ENCODE measurements at places on chromosomes 3 and 15.

GRCh38 chr3:44076221-44076829 is 165.4 kb upstream of the TOPAZ1 start:
- DNase-seq = peak; percentile 13

- DNase-seq = no peak
Measured at GRCh38 chr15:43930079-43930478, 103.3 kb downstream of the WDR76 start.

DNA sequence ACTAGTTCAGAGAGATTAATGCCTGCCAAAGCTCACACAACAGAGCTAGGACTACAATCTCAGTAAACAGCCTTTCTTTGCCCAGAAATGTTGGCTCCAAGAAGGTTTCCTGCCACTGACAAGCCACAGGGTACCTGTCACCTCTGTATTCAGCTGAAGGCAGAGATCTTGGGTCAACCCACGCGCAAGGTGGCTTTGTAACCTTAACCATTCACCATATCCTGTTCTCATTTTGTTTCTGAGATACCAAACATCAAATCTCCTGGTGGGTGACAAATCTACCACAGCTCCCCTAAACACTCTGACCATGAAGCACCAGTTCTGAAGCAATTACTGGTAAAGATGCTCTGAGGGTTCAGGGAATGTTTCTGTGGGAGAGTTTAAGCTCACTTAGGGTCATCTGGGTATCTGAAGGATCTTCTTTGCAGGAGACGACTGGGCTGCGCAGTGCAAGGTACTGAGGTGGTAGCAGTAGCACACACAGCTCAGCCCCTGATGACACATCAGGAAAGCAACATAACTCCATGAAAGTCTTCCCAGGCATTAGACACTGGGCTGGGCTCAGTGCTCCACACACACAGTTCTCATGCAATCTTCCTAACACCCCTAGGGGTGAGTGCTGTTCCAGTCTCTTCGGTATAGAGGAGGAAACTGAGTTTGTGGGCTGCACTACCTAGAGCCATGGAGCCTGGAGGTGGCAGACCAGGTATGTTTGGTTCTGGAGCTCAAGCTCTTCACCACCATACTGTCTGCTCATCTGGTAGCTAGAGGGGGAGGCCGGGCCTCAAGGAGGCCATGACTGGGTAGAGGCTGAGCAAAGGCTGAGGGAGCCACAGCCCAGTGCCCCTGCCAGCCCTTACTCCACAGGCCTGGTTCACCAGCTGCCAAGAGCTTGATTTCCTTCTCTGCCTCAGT is 7.7 kb downstream of the CXCR6 start:
- no peak for DNase-seq

DNA sequence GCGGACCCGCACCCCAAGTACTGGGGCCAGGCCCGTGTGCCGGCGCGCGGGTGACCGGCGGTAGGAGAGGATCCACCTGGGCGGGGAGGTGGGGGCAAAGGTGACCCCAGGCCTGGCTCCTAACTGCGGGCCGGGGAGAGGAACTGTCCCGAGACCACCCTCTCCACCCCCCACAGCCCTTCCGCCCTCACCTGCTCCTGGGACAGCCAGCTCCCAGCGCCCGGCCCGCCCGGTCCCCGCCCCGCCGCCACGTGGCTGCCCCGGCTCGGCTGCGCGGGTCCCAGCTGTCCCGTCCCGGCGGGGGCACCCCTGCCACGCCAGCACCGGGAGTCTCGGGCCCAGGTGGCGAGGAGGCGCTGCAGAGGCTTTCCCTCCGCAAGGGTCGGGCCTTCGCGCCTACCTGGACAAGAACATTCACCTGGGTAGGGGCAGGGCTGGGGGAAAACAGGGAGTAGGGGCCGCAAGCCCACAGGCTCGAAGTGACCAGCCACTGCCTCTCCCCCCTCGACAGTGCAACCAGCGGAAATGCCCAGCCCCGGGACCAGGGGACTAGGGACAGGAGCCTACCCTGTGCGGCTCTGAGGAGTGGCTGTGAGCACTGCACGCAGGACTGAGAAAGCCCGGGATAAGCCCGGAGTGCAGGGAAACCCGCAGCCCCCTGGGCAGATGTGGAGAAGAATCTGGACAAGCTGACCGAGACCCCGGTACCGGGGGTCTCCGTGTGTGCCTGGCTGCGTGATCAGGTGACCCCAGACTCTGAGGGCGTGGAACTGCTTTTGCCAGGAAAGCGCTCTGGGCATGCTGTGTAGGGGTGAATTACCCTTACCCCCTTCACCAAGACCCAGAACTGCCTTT is at the start of gene SLC12A8:
TSS of gene SLC12A8 (minus strand) at position 240 of the 855 bp plus-strand sequence. CDS start 1,399 bp downstream, outside the sequence.
- peak; percentile 24 for DNase-seq

DNA sequence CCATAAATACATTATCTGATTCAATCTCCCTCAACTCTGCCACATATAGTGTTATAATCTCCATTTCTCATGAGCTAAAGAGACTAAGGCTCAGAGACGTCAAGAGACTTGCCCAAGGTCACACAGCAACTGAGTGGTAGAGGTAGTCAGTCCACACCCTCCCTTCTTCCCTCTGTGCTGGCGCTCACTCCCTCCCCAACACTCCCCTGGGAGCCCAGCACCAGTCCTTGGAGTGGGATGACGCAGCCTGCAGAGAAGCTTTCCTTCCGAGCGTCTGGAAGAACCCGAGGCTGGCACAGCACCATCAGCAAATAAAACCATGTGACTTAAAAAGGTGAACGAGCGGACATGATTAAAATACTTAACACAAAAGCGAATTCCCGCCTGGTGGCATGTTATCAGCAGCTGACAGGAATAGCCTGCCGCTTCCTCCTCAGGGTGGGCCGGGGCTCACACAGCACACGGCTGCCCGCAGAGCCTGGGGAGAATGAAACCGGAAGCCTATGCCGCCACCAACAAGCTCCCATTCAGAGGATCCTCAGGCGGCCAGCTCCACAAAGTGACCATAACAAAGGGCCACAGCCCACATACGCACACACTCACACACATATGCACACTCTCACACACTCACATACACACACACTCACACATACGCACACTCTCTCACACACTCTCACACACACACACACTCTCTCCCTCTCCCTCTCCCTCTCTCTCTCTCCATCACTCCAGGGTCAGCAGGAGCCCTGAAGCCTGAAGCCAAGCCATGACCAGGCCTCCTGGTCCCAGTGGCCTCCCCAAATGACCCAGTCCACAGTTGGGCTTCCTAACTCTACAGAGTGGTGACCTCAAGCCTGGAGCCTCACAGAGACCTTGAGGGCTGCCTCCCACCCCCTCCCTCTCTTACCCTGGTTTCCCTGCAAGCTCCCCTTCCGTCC is 120.5 kb downstream of the XXYLT1 start:
- peak; percentile 85 for DNase-seq

DNA sequence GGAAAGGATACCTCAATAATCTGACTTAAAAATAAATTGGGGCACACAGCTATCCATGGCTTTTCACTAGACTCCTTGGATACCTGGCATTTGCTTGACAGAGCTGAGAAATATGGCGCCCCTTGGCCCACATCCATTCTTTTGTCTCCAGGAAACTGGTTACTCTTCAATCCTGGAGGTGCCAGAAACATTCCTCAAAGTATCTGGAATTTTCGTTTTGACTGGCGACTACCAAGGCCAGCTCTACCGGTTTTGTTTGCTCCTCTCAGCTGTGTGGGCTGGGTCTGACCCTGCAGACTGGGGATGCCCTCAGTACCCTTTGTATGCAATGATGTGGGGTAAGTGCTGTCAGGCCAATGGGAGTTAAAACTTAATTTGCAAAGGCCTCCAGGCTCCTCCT is 27.0 kb downstream of the KATNBL1 start:
- DNase-seq = no peak

DNA sequence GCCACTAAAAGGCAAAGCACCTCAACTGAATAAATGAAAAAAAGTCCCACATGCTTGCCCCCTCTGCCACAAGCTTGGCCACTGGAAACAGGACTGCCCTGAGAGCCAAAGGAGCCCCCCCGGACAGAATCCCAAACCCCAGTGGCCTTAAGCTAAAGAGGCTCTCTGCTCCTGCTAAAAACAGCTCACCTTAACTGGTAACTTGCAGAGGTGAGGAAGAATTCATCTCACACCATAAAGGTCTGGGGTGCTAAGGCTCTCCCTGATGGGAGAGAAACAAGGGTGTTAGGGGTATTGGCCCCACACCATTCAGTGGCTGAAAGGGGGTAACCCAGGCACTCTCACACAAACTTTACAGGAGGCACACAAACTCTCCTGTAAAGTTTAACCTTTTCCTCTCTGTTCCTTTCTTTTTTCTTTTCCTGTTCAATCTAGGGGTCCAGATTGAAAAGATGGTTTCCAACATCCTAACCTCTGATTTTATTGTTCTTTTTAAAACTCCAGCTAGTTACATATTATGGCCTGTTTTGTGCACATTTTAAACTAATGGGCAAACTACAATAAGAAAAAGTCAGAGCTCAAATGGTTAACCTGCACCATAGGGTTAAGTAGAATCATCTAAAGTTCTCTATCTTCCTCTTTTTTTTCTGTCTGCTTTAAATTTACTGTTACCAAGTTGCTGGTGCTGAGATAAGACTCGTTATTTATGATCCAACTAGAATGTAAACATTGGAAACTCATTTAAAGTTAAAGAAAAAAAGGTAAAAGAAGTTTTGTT is 19.9 kb downstream of the TRANK1 start:
- DNase-seq = no peak

GRCh38 chr3:42906070-42906847 is at the start of gene ZNF662:
TSS of gene ZNF662 (plus strand) at chr3:42906142. CDS start at chr3:42908115, 1,973 bp downstream.
- no peak for DNase-seq

GRCh38 chr3:109355625-109356441 is 18.5 kb upstream of the DPPA4 start:
- no peak for DNase-seq

GRCh38 chr15:101243420-101243819 is 8.4 kb downstream of the CHSY1 start:
- DNase-seq = no peak

DNA sequence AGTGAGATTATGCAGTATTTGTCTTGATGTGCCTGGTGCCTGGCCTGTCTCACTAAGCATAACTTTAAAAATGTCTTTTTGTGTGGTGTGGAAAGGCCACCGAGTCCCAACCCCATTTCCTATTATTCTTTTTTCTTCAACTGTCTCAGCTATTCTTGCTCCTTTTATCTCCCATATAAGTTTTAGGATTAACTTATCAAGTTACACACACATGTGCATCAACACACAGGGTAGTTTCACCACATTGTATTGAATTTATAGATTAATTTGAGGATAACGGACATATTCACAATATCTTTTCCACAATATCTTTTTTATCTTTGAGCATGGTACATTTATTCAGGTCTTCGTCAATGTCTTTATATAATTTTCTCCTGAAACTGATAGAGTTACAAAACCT is 127.6 kb downstream of the RYR3 start:
- no peak for DNase-seq

- no peak for DNase-seq
Measured at GRCh38 chr15:24862726-24863521, 91.9 kb upstream of the SNRPN start.

GRCh38 chr3:60829058-60829457 is 422.2 kb downstream of the FHIT start:
- DNase-seq = no peak

DNA sequence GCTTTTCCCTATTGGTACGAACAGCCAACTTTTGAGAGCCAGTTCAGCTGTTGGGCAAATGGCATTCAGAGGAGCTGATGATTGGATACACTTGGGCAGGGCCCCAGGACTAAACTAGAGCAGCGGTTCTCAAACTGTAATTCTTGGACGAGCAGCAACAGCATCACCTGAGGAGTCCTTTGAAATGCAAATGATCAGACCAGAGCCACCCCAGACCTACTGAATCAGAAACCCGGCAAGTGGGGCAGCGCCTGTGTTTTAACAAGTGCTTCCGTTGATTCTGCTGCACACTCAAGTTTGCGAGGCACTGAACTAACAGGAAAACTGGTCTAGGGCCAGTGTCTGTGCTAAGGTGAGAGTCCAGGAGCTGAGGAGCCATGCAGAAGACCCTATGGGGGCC is 239.7 kb downstream of the UACA start:
- DNase-seq = no peak

GRCh38 chr3:10577486-10577885 is 72.1 kb upstream of the ATP2B2 start:
- DNase-seq = no peak

GRCh38 chr15:100801256-100801900 is 78.3 kb upstream of the ALDH1A3 start:
- no peak for DNase-seq

GRCh38 chr3:11381563-11381962 is 109.4 kb downstream of the ATG7 start:
- no peak for DNase-seq

GRCh38 chr3:34107669-34108068 is 309.2 kb downstream of the PDCD6IP start:
- no peak for DNase-seq

- no peak for DNase-seq
Measured at GRCh38 chr3:71269906-71270305, 313.6 kb downstream of the FOXP1 start.

- no peak for DNase-seq
Measured at GRCh38 chr3:149579838-149580542, 77.8 kb downstream of the WWTR1 start.

- DNase-seq = no peak
Measured at GRCh38 chr3:85508659-85509058, 549.9 kb downstream of the CADM2 start.

DNA sequence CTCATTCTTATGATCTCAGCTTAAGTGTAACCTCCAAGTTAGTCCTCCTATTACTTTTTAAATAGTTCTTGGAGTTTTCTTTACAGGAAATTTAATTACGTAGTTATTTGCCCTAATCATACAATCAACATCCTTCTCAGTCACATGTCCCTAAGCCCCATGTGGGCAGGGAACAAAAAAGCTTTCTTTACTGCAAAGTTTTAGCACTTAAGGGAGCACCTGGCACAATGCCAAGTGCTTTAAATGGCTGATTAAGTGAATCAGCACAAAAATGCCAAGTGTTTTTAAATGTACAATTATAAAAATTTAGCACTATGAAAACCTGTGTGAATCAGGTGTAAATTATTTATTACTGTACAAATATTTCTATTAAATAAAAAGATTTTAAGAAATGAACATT is 445.3 kb downstream of the C3orf38 start:
- no peak for DNase-seq

GRCh38 chr3:139231555-139232281 is 112.1 kb upstream of the MRPS22 start:
- no peak for DNase-seq

- DNase-seq = no peak
Measured at GRCh38 chr15:62895905-62896316, 146.6 kb upstream of the TPM1 start.

- DNase-seq = no peak
Measured at GRCh38 chr3:17121336-17121735, 236.6 kb downstream of the PLCL2 start.

DNA sequence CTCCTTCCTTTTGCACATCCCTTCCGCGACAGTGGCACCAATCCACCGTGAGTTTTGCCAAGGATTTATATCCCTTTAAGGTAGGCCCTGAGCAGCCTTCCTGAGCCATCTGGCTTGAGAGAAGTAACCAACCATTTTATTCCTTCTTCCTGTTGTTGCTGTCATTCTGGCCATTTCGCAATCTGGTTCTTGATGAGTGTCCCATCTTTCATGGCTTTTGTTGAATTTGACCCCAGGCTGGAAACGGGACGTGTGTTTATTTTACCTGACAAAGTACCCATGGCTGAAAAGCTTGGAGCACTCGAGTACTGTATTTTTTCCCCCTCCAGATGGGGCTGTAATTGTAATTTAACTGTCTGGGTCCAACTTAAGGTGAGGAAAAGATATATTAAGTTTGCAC is 173.4 kb downstream of the WNT5A start:
- no peak for DNase-seq
